ENCODE measurements at places on chromosomes 5 and 9.

DNA sequence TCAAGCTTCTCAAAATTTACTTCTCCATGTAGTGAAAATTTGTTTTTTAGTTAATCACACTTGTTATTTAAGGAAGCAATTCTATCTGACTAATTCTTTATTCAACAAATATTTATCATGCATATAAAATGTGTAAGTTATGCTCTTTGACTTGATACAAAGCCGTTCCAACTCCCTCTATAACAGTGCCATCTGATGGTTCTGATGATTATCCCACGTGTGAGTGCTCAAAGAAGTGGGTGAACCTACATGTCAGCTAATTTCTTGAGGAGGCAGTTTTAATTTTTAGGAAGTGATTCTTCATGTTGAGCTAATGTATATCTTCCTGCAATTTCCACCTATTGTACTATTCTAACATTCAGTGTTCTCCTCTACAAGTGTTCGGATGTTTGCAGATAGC, 88.8 kb upstream of the BRINP1 start:
- no peak for DNase-seq

- no peak for DNase-seq
Measured at GRCh38 chr5:81428446-81428845, 34.5 kb upstream of the ACOT12 start.

DNA sequence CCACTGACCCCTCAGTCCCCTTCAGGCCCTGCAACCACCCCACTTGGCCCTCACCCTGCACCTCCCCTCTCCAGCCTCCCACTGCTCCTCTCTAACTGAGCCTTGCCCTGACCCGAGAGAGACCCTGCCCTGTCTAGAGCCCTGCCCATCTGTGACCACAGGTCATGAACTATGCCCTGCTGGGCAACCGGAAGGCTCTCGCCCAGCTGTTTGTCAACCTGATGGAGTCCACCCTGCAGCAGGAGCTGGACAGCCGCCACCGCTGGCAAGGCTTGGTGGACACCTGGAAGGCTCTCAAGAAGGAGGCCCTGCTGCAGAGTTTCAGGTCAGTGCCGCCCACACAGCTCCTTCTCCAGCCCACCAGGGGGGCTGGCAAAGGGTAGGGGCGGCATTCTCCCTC, 9.4 kb downstream of the CCDC180 start:
- no peak for DNase-seq

DNA sequence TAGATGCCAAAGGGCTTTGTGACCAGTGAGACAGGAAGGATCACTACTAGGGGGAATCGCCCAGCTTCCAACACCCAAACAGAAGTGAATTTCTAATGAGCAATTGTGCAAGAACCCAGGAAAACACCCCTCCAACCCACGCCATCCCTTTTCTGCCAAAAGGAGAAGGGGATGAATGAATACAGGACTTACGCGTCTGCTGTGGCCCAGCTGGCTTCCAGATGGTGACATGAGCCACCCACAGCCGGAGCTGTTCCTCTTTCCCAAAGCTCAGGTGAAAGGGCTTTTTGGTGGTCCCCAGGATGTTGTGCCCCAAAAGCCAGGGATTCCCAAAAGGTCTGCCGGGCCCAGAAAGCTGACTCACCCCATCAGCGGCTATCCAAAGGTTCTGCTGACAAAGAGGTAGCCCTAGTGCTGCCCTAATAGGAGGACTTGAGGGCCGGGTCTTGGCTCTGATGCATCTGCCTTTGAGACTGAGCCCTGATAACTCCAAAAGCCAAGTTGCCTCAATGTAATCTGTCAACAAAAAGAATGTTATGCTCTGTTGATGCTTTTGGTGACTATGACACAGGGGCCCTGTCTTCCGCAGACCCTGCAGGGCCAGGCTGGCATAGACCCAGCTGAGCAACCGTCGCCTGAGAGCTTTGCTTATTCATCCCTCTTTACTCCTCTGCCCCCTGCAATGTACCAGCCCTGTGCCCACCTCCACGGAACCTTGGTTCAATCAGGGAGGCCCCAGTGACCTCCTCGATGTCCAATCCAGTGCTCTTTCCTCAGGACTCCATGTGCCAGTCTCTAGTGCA, 14.5 kb downstream of the GSN start:
- peak; percentile 65 for DNase-seq

DNA sequence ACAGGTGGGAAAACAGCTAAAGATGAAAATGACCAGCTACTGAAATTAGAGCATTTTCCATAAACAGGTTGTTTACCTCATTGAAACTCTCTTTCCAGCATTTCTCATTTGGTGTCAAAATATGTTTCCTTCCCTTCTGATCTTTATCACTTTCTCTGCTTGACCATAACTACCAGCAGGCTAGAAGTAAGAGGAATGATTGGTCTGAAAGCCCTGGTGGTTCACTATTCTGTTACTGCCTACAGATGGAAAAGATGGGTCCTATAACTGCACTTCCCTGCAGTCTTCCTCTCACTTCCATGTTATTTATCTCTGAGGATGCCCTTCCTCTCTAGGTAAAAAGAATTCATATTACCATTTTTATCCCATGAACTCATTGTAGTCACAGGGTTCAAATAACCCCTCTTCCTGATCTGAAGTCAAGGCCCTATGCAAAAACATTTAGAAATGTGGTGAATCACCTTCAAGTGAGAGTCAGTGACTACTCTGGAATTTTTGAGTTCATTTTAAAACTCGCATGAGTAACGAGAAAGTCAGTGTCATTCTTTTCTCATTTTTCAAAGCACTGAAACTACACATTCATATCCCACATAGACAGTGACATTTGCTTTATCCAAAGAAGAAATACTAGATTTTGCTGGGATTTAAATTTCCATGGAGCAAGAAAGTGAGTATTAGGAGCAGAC, 51.7 kb downstream of the ZNF474 start:
- DNase-seq, result no peak

DNA sequence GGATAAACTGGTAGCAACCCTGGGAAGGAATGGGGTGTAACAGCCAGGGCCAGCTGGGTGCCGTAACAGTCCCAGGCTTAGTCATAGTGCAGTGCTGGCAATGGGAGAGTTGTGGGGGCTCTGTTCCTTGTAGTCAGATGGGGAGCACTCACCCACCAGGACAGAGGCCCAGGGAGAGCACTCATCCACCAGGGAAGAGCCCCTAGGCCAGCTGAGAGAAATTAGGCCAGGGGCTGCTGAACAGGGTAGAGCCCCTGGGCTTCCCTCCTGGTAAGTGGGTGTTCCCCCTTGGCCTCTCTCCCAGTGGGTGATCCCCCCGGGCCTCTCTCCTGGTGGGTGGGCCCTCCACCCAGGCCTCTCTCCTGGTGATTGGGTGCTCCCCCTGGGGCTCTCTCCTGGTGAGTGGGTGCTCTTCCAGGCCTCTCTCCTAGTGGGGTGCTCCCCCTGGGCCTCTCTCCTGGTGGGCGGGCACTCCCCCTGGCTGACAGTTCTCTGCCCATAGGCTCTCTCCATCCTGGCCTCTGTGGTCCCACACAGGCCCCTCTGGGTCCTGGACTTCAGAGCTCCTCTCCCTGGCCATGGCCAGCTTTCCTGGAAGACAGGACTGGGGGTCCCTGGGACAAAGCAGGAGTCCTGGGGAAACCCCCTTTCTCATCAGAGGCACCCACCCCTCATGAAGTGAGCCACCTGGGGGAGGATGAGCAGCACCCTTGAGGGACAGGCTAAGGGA, 13.4 kb downstream of the FGD3 start:
- no peak for DNase-seq

- DNase-seq, result no peak
Measured at GRCh38 chr9:98572054-98572627, 136.6 kb downstream of the GABBR2 start.

DNA sequence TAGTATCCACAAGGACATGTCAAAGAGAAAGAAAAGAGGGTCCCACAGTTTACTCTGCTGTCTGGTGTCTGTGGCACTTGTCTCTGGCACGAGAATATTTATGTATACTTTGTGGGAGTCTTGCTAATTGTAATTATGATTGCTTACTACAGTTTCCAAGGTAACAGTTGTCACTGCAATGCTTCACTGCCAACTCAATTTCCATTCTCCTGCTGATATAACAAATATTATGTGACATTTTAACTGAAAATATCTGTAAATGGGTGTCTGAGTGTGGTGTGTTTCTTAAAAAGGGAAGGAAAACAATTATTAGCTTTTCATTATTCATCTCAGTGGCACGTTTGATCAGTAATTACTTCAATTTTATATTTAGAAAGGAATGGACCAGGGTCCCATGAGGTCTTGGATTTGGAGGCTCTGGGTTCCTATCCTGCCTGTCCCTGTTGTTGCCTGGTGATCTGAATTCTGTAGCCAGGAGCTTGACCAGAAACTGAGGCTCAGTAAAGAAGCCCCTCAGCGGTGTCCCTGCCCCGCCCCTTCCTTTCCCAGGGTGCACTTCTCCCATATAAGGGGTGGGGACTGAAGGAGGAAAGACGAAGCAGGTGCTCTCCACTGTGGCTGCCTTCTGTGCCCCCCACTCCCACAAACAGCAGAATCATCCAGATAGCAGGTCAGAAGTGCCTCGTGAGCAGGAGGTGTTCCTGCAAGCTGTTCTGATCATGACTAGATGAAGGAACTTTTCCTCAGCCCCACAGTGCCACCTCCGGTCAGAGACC, 137.3 kb upstream of the KIF2A start:
- no peak for DNase-seq

- DNase-seq, result no peak
Measured at GRCh38 chr5:135494196-135494595, 41.6 kb downstream of the NEUROG1 start.

GRCh38 chr5:100273846-100274580, 261.2 kb upstream of the FAM174A start:
- DNase-seq, result no peak

DNA sequence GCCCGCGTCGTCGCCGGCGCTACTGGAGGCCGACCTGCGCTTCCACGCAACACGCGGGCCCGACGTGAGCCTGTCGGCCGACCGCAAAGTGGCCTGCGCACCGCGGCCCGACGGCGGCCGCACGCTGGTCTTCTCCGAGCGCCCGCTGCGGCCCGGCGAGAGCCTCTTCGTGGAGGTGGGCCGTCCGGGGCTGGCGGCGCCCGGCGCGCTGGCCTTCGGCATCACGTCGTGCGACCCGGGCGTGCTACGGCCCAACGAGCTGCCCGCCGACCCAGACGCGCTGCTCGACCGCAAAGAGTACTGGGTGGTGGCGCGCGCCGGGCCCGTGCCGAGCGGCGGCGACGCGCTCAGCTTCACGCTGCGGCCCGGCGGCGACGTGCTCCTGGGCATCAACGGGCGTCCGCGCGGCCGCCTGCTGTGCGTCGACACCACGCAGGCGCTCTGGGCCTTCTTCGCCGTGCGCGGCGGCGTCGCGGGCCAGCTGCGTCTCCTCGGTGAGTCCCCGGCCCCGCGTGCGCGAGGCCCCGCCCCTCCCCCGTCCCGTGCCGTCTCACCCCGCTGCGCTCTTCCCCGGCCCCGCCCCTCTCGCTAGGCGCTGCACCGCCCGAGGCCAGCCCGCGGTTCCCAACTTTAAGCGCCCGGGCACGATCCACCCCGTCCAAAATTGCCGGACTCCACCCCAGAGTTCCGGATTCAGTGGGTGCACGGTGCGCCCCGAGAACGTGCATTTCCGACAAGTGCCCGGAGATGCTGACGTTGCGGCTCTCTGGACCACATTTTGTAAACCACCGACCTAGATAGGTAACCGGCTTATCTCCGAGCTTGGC, 42.8 kb downstream of the NEURL1B start:
- DNase-seq, result no peak

DNA sequence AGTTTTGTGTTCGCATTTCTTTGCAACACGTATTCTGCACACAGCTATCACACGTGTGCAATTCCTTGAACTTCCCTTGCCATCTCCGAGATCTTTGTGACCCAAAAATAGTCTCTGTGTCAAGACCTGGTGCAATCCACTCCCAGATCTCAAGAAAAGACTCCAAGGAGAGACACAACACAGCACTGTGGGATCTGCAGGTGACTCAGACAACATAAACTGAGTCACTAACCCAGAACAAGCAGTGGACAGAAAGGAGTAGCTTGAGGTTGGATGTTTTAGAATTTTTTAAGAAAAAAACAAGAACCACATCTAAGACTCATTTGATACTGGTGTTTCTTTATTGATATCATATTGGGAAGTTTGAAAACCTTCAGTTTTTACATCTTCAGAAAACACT, 396.9 kb downstream of the AGTPBP1 start:
- no peak for DNase-seq

DNA sequence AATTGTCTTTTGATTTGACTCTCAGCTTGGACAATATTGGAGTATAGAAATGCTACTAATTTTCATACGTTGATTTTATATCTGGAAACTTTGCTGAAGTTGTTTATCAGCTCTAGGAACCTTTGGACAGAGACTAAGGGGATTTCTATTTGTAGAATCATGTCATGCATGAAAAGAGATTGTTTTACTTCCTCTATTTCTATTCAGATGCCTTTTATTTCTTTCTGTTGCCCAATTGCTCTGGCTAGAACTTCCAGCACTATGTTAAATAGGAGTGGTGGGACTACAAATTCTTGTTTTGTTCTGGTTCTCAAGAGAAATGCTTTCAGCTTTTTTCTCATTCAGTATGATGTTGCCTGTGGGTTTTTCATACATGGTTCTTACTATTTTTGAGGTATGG, 112.8 kb upstream of the CDH12 start:
- no peak for DNase-seq

DNA sequence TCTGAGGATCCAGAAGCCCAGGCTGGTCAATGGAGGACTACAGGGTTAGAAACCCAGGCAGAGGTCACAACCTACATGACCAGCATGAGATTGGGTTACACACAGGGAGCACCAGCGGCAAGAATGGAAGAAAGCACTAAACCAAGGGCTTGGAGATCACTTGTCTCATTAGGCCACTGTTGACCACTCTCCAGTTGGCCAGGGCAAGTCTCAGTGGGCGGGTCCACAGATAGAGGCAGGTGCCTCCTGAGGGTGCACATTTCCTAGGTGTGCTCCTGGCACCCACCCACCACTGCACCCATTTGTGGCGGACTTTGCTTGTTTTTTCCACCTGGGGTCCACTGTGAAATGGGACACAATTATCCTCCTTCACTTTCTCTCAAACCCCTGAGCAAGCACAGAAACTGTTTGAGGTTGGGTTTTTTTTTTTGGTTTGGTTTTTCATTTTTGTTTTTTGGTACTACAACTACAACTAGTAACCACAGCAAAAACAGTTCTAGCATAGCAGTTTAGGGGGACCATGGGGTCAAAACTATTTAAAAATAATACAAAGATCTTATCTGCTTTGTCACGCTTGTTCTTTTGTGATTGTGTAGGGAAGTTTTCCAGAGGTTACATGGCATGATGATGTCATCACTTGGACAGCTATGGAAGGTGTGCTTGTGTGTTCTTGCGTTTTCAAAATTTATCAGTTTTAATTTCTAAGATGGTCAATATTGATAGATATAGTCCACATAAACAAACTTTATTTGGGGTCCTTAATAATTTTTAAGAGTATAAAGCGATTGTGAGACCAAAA, 6.1 kb downstream of the NPR2 start:
- no peak for DNase-seq

- DNase-seq, result no peak
Measured at GRCh38 chr5:176996780-176997179, 9.8 kb downstream of the UIMC1 start.

- no peak for DNase-seq
Measured at GRCh38 chr5:142973932-142974331, 203.8 kb downstream of the ARHGAP26 start.

GRCh38 chr5:154199671-154200220, 9.2 kb downstream of the GALNT10 start:
- no peak for DNase-seq

All from NB4 (cell line).